ENCODE measurements at places on chromosomes 3 and 15.
A peak's percentile ranks its signal among the peaks of the same experiment; 100 is the strongest.

- DNase-seq, result no peak
Measured at GRCh38 chr3:129651435-129652202, 45.1 kb upstream of the PLXND1 start.

GRCh38 chr3:17901893-17902292 lies 159.5 kb upstream of the TBC1D5 start:
- no peak for DNase-seq

GRCh38 chr3:172678068-172678467 lies 32.8 kb downstream of the NCEH1 start:
- DNase-seq, result no peak

GRCh38 chr15:81924729-81925128 lies 121.1 kb downstream of the MEX3B start:
- no peak for DNase-seq

- no peak for DNase-seq
Measured at GRCh38 chr3:171160325-171160724, 133.8 kb upstream of the SLC2A2 start.

GRCh38 chr15:96158938-96159337 lies 171.6 kb upstream of the NR2F2 start:
- no peak for DNase-seq

DNA sequence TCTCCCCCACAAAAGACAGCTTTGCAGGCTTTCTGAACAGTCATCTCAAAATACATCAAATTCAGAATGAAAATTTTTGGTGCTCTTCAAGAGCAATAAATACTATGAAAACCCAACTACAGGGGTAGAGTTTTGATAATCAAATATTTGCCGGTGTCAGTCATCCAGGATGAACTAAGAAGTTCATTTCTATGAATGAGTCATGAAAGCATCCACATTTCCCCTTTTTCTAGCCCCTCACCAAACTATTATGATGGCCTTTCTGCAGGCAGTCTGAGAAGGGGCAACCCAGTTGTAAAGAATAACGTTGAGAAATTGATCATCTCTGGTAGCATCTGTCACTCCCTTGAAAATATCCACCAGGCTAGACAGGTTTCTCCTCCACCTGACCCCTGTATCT lies 3.1 kb upstream of the LPCAT4 start:
- DNase-seq, result no peak

- DNase-seq, result no peak
Measured at GRCh38 chr3:122331886-122332285, 6.8 kb downstream of the CSTA start.

DNA sequence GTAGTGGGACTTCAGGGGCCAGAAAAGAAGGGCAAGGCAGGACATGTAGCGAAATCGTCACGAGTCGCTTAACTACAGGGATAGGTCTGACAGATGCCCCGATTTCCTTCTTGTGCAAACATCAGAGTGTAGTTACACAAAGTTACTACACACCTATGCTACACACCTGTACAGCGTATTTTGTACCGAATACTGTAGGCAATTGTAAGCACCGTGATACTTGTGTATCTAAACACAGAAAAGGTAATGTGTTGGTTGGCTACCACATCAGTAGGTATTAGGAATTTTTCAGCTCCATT lies 515 bp upstream of the MTHFS start:
- no peak for DNase-seq

GRCh38 chr3:52463416-52463815 lies 8.0 kb downstream of the NISCH start:
- DNase-seq, result no peak

GRCh38 chr3:15438983-15439382 lies 11.6 kb downstream of the EAF1 start:
- DNase-seq, result no peak

DNA sequence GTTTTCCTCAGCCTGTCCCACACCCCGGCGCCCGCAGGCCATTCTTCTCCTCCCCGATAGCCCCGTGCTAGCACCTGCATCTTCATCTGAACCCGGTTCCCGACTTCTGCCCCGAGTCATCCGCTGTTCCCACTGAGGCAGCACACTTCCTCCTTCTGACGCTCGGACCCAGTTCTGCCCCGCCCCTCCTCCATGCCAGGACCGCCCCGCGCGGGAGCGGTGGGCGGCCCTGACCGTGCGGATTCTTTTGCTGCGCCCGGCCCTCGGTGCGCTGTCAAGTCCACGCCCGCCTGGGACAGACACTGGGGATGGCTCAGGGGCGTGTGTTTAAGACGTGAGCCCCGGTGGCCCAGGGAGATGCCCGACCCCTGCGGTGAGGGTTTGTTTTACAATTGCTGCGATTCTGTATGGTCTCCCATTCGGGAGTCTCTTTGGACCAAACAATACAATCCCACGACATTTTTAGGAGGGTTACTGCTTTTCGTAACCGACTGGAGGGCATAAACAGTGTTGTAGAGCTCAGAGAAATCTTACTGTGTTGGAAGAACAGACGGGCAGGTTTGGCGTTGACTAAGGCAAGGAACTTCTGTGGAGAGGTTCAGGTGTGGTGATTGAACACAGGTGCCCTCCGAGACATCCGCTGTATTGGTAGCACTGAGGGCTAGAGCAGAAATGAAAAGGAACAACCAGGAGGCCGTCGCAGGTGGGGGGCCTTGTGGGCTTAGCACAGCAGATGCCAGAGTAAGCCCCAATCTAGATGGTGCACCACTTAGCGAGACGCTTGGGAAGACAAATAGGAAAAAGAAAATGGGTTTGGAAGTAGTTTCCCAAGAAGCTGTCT lies 716 bp downstream of the PTPN23 start:
- peak; percentile 61 for DNase-seq

DNA sequence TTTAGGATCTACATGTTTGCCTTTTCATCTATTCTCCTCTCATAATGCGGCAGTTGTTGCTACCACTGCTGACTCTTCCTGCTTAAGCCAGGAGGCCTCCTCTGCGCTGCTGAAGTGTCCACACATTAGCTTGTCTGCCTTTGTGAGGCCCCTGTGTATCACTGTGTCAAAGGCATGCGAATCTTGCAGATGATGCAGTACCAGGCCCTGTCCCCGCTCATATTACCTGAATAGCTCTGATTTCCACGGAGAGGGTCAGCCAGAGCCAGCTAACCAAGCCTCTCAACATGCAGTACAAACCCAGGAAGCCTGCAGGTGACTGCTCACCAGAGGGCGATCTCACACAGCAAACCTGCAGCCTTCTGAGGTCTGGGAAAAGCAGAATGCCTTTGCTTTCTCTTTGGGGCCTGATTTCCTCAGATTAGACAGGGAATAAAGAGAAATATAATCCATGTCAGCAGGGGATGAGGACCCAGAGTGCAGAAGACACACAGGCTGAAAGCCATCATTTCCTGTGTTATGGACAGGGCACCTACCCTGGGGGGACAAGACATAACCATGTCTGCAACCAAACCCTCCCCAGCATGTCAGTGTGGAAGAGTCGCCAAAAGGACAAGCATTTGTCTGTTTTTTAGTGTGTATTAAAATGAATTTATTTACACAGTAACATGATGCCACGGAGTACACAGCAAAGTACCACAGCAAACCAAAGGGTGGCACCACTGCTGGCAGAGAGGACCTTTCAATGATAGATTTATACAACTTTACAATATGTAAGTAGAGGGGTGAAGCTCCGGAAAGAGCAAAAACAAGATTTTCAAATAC lies 36.8 kb upstream of the TSPAN3 start:
- peak; percentile 25 for DNase-seq

- no peak for DNase-seq
Measured at GRCh38 chr15:91445695-91446228, 345.7 kb downstream of the SV2B start.

DNA sequence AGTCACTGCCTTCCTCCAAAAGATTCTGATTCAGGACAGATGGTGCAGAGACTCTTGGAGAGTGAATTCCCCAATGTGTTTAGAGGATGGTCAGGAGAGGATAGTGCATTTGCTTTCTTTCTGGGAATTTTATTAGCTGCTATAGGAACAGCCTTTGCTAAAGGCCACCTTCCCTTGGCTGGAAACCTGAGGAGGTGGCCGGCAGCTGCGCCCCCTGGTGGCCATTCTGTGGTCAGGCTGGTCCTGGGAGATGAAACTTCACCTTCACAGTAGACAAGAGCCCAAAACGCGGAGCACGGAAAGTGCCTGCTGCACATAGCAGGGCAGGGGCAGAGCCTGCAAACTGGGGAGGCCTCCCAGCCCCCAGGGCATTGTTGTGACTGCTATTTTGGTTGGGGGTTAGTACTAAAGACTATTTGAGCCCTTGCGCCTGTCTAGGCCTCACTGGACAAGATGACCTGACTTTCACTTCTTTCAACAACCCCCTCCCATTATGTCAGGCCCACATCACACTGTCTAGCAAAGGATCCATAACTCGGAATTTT lies 34.3 kb downstream of the SEC22C start:
- peak; percentile 30 for DNase-seq

DNA sequence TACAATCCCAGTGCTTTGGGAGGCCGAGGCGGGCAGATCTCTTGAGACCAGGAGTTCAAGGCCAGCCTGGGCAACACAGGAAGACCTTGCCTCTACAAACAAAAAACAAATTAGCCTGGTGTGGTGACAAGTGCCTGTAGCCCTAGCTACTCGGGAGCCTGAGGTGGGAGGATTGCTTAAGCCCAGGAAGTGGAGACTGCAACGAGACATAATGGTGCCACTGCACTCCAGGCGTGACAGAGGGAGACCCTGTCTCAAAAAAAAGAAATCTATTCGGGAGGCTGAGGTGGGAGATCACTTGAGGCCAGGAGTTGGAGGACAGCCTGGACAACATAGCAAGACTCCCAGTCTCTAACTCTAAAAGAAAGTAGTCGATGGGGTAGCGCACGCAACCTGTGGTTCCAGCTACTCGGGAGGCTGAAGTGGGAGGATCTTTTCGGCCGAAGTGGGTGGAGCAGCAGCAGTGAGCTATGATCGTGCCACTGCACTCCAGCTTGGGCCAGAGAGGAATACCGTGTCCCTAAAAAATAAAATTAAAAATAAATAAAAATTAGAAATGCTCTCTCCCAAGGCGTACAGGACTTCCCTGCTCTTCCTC lies 775 bp downstream of the C3orf33 start:
- no peak for DNase-seq

DNA sequence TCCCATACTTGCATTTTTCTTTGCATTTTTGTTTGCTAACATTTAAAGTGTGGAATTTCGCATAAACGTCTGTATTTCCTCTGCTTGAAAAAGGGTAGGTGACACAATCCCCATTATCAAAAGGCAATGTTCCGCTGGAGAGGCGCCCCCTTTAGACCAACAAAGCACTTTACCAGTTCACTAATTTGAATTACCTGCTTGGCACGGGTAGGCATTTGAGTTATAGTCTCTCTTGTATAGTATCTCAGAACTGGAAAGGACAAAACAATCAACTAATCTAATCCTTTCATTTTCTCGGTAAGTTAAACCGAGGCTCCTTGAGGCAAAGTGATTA lies 775 bp upstream of the CCDC39 start:
- DNase-seq, result peak; percentile 59

GRCh38 chr3:170692720-170693119 lies 106.8 kb upstream of the SLC7A14 start:
- DNase-seq, result no peak

- DNase-seq, result no peak
Measured at GRCh38 chr3:188051801-188052168, 102.2 kb upstream of the LPP start.

GRCh38 chr3:72872183-72872582 lies 15.7 kb upstream of the GXYLT2 start:
- DNase-seq, result no peak

- DNase-seq, result no peak
Measured at GRCh38 chr3:76673171-76673570, 366.7 kb upstream of the ROBO2 start.

Measured in NCI-H1092 treated with DMSO at 0.1 percent for 48 hours (cell line).